ENCODE measurements at places on chromosomes 16 and 17.
A peak's percentile ranks its signal among the peaks of the same experiment; 100 is the strongest.

- peak; percentile 31 for DNase-seq
Observed at GRCh38 chr17:44203731-44204440, 4.2 kb upstream of the ATXN7L3 start.

GRCh38 chr17:38914741-38915638 lies 10.4 kb upstream of the LASP1NB start:
- no peak for DNase-seq

- no peak for DNase-seq
Observed at GRCh38 chr17:7357381-7357780, 2.4 kb downstream of the TMEM95 start.

DNA sequence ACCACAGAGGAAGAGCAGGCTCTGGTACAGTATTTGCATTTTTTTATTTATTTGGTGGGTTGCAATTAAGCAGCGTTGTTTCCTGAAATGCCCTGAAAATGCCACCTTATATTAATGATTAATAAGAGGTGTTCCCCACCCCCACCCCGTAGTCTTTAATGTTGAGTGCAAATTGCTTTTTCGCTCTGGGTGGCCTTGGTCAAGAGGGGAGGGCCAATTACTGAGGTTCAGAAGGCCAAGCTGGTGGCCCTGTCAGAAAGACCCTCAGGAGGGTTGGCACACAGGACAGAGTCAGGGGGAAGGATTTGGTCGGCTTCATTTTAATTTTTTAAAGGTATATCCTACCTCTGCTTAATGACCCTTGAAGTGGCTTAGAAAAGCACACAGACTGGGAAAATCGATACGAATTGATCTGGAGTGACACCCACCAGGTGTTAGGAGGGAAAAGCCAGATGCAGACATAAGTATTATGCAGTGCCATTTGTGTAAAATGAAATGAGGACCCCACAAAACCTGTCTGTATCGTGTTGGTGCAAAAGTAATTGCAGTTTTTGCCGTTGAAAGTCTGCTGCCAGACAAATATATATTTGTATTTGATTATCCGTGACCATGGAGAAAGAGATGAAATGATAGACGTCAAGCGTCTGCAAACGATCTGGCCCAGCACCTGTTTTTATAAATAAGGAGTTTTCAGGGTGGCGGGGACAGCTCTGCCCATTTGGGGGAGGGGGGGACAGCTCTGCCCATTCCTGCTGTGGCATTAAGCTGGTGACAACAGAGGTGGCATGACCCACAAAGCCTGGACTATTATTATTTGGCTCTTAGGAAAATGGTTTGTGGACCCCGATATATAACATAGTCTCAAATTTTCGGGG lies 143.8 kb upstream of the PLCG2 start:
- DNase-seq, result no peak

GRCh38 chr17:33676444-33676843 lies 383.3 kb upstream of the ASIC2 start:
- no peak for DNase-seq

GRCh38 chr16:15518381-15519351 lies 84.3 kb downstream of the BMERB1 start:
- peak; percentile 76 for DNase-seq

GRCh38 chr17:8935191-8935590 lies 30.3 kb downstream of the PIK3R5 start:
- DNase-seq, result no peak

DNA sequence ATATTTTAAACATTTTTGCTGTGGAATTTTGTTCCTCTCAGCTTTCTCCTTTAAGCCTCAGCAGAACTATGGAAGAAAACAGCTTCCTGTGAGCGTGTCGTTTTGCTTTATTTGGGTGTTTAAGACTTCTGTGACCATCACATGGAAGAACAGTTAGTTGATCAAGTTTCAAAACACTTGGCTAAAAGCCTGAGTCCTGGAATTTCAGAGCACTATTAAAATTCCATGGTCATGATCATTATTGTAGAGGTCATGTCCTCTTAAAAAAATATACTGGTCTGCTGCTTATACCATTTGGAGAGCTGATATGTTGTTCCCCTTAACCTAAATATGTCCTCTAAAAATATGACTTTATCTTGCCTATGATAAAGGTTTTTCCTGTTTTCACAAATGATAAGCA lies 12.6 kb upstream of the CDR2 start:
- peak; percentile 95 for DNase-seq

DNA sequence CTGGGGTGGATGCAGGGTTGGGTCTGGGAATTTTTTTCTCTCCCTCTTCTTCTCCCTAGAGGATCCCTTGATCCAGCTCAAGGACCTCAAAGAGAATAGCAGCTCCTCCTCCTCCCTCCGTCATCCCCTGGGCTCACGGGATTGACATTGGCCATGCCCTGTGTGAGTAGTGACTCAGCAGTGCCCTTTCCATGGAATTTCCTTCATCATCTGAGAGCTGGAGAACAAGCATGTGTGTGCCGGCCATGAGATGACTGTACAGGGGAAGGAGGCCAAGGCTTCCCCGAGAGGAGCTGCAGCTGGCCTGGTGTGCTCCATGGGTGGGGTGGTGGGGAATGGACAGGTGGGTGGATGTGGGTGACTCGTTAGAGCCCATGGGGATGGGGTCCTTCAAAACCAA lies 8.9 kb upstream of the WSCD1 start:
- DNase-seq, result peak; percentile 4

DNA sequence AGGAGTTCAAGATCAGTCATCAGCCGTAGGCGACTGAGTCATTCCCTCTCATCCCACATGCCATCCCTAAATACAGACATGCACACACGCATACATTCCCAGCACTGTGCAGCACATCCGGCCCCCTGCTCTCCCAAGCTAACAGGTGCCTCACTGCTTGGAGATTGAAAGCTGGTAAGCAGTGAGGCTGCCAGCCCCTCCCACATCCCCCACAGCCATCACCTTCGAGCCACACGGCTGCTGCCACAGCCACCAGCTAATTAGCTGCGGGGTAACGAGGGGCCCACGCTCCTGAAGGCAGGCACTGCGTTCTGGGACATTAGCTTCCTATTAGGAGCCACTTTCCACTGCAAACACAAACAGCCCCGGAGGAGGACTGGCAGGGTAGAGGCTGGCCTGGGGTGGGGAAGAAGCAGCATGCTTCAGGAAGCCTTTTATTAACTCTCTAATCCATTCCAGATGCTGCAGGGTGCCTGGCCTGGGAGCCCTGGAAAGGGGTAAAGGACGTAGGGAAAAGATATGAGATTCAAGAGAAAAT lies 179.6 kb downstream of the CCT6B start:
- peak; percentile 7 for DNase-seq

DNA sequence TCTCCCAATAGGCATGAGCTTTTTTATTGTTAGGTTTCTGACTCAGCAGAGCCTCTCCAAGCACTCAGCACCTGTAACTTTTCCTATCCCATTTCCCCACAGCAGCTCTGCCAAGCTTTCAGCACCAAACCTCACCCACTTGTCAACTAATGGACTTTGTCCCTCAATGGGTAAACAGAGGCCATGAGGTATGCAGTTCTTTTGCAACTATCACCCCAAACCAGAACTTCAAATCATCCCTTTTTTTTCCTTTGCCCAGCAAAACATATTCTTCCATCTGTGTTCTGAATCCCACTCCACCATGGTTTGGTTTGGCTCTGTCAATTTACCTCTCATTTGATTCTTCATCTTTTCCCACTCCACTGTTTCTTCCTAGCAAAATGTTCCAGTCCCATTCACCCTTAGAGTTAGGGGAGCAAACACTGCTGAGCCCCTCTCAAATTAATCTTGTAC lies 58.1 kb downstream of the TOX3 start:
- DNase-seq, result no peak

- DNase-seq, result peak; percentile 79
Observed at GRCh38 chr16:66977341-66978113, 10.9 kb upstream of the CES4A start.

DNA sequence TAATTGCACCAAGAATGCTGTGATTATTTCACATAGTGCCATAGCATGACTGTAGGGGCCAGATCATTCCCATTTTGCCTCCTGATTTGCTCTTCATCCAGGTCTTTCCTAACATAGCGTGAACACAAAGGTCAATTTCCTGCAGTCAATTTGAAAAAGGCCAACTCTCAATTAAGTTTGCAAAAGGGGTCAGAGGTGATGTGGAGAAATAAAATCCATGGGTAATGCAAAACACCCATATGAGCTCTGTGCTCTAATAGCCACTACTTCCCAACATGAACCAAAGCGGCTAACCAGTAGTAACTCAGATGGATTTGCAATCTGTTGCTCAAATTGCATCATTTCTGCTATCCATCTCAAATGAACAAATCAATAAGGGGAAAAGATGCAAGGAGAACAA lies 275.5 kb upstream of the SOX9 start:
- no peak for DNase-seq

DNA sequence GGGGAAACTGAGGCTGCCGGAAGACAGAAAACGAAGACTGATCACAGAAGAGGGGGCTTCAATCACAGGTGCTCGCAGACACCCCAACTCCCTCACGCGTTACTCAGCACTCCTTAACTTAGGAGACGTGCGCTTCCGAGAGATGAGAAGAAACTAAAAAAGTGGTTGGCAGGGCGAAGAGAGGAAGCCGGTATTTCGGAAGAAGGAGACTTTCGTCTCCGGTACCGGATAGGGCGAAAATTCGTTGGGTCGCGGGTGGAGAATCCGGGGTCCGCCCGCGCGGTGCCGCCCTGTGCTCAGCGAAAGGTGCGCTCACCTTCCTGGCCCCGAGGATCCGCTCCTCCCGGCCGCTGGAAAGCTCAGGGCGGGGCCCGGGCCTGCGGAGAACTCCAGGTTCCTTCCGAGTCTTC lies 917 bp upstream of the TBX2 start:
- peak; percentile 28 for DNase-seq

DNA sequence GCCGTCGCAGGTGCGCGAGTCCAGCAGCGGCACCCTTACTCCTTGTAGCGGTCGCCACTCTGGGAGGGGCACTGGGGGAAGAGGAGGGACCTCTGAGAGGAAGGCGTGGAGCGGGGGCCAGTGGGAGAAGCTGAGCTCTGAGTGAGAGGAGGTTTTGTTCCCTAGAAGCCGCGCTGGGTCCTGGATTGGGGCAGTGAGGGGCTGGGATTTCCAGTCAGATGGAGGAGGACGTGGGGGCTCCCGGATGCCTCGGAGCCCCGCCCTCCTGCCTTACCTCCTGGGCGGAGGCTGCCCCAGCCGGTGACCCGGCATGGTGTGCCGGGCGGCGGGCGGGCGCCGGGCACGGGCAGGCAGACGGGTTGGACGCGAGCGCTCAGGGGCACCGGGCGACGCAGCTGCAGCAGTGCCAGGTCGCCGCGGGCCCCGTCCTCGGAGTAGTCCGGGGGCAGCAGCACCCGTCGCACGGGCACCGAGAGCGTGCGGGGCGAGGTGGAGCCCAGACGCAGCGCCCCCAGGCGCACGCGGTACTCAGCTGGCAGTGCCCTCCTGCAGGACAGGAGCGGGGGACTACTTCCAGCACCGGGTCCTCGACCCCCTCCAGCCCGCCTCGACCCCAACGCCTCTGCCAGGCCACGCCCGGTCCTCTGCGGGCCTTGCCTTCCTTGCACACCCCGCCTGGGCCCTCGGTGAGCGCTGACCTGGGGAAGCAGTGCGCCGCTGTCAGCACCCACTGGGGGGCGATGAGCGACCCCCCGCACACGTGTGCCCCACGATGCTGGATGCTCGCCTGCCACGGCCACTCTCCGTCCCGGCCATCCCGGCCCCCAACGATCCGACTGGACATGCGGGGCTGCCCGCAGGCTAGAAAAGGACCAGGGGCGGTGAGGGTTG lies 2.0 kb downstream of the PRSS33 start:
- no peak for DNase-seq

GRCh38 chr16:85523602-85524364 lies 89.3 kb upstream of the GSE1 start:
- peak; percentile 45 for DNase-seq

DNA sequence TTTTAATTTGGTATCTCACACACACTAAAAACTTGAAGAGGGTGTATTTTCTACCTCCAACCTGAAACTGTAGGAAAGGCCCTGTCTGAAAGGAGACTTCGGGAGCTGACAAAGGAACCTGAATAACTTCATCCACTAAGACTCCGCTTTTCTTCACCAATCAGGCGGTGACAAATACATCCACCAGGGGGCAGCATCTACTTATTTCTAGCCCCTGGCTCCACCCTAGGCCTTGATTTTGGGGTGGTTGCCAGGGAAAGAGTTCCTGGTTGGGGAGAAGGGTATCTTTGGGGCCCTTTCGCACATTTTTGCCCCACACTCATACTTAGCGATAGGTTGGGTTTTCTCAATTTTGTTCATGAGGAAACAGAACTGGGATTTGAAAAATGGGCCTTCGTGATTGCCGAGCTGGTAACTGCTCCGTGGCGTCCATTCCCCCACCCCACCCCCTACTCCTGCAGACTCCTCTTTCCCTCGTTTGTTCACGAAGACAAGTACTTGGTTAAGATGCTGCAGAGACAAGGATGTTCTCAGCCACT lies 4.8 kb upstream of the ARL4D start:
- DNase-seq, result peak; percentile 83

DNA sequence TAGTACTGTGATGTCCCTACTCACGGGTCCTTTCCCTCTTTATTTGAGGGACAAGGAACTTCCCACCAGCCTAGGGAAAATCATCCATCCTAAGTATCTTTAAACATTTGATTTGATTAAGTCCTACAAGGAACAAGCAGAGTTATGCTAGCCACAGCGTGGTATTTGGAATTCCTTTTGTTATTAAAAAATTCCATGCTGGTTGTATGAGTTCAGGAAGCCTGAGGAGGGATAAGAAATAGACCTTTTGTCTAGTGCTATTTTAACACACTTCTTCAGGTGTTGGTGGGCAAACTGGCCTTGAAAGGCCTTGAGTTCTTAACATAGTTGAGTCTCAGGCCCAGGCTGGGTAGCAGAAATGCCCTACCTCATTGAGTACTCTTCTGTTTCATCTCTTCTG lies 105.4 kb upstream of the TBX2 start:
- no peak for DNase-seq

- DNase-seq, result peak; percentile 86
Observed at GRCh38 chr17:7988750-7989178, 13.7 kb upstream of the GUCY2D start.

DNA sequence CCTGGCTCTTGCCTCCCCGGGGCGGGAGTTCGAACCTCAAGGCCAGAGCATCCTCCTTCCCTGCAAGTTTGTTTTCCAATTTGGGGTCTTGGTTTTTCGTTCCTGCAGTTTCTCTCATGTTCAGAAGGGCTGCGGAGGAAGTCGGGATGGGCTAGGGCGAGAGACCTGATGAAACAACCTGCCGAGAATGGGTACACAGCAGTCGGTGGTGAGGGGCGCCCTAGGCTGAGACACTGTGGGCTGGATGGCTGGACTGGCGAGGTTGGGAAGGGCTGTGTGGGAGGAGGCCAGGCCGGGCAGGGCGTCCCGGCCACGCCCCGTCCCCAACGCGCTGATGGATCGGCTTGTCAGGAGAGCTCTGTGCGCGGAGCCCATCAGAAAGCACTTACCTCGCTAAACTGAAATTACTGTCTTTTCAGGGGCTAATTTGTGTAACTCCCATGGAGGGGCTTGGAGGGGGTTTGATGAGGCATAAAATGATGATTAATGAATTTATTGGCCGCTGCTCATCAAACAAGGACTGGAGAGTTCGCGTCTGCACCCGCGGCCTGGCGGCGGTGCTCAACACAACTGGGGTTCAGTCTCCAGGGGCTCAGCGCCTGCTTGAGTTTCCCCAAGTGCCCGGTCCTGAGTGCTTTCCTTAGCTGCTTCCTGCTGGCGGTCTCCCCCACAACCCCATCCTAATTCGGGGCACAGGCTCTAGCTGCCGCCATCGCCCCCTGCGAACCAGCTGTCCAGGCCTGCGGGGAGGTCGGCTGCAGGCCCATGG lies 9.0 kb downstream of the IRX5 start:
- no peak for DNase-seq

- no peak for DNase-seq
Observed at GRCh38 chr17:82440991-82441627, 9.4 kb downstream of the CYBC1 start.

- no peak for DNase-seq
Observed at GRCh38 chr17:9918804-9919352, 13.8 kb upstream of the RCVRN start.

- DNase-seq, result peak; percentile 51
Observed at GRCh38 chr16:23801378-23801777, 34.4 kb upstream of the PRKCB start.
